ENCODE measurements at places on chromosomes 3 and 15.

- no peak for DNase-seq
Measured at GRCh38 chr15:78065973-78066946, 11.3 kb downstream of the TBC1D2B start.

DNA sequence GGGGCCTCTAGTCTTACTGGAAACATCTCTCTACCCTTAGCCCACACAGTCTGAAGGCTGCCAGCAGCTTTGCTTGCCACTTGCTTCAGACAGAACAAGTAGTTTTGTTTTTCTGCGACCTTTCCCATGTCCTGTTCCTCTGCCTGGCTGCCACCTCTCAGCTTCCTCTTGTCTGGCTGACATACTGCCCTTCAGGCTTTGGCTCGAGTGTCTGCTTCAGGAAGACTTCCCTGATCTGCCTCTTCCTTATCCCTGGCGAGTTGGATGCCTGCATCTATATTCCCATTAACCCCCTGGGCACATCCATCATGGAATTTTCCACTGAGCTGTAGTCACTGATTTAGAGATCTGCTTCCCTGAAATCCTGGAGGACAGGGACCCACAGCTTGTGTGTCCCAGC is 25.1 kb upstream of the CPNE9 start:
- DNase-seq, result no peak

- DNase-seq, result no peak
Measured at GRCh38 chr3:8891303-8891702, 72.0 kb downstream of the RAD18 start.

DNA sequence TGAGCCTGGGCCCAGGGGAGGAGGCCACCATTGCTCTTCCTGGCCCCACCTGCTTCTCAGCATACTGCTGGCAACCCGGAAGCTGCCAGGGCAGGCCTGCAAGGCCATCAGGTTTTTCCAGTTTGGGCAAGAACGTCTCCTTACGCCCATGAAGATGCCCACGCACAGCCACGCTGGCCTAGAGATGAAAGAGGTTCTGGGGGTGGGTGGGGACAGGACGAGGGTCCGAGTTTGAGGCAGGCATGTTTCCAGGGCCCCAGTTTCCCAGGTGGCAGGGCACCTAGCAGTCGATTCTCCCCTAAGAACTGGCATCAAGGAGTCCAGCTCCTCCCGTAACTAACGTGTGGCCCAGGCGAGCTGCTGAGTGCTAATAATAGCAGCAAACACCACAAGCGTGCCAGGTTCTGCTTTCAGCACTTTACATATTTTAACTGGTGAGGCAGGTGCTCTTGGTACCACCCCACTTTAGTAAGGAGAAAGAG is 45.8 kb downstream of the ZNF710 start:
- no peak for DNase-seq

GRCh38 chr3:194672876-194673275 is 885 bp upstream of the LSG1 start:
- DNase-seq, result no peak

DNA sequence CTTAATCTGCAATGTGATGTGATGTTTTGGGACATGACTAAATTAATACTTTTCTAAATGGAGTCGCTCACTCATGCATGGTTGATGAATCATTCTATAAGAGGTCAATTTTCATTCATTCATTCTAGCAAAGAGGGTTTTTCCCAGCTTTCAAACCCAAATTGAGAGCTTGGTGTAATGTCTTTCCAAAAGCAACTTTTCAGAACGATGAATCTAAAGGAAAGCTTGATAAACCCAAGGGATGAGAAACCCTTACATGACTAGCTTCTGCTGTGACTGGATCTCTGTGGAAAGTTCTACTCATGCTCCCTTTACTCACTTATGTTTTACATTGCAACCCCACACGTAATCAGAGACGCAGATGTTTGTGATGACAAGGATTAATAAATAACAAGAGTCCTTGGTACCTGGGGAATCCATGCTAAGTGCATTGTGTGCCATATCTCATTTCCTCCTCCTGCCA is 47.7 kb downstream of the PDZRN3 start:
- no peak for DNase-seq

GRCh38 chr3:128431803-128432300 is 34.8 kb downstream of the DNAJB8 start:
- no peak for DNase-seq

GRCh38 chr3:185930393-185931107 is 7.3 kb downstream of the TRA2B start:
- DNase-seq, result no peak

DNA sequence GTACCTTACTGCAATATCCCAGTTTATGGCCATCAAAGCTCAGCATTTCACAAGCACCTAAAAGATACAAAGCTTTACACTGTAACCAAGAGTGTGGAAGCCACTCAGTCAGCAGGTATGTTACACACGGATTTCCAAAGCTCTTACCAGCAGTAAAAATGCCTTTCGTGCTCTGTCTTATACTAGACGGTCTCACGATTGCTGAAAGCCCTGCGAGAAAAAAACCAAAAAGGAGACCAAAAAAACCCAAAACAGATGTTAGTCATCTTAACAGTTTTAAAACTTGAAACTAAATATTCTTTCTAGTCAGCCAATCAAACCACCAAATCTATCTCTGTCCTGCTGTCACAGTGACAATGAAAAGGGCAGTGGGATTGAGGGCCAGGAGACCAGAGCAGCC is 39.0 kb downstream of the TAMM41 start:
- no peak for DNase-seq

DNA sequence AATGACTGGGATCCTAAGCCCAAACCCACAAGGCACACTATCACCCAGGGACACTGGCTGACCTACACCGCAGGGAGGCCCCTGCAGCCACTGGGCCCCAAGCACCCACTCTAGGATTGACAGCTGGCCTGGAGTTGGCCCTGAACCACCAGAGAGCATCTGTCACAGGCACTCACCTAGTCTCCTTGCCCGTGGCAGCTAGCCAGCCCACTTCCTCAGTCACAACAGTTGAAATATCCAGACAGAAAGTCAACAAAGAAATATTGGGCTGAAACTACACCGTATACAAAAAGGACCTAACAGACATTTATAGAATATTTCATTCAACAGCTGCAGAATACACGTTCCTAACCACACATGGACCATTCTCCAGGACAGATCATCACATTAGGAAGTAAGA is 5.2 kb upstream of the SPINK8 start:
- no peak for DNase-seq

DNA sequence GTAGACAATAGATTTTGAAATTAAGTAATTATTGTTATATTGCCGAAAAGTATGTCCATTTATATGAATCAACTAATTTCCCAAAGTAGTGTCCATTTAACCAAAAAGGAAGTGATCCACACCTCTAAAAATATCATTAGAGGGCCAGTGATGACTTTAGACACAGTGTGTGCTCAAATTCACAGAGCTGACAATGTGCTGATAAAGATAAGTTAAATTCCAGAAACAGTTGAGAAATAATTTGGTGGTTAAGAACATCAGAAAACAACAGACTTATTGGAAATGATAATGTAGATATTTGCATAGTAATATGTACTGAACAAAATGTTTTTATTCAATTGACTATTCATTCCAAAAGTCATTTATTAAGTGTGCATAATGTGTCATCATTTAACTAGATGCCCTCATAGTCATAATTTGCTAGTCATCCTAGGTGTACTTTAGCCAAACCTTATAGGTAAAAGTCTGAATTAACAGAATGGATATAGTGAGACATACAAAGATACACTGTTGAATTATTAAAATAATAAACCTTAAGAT is 230.2 kb upstream of the ADAMTS9 start:
- no peak for DNase-seq

GRCh38 chr3:163056874-163057497 is 1560.4 kb downstream of the OTOL1 start:
- DNase-seq, result peak; percentile 50

DNA sequence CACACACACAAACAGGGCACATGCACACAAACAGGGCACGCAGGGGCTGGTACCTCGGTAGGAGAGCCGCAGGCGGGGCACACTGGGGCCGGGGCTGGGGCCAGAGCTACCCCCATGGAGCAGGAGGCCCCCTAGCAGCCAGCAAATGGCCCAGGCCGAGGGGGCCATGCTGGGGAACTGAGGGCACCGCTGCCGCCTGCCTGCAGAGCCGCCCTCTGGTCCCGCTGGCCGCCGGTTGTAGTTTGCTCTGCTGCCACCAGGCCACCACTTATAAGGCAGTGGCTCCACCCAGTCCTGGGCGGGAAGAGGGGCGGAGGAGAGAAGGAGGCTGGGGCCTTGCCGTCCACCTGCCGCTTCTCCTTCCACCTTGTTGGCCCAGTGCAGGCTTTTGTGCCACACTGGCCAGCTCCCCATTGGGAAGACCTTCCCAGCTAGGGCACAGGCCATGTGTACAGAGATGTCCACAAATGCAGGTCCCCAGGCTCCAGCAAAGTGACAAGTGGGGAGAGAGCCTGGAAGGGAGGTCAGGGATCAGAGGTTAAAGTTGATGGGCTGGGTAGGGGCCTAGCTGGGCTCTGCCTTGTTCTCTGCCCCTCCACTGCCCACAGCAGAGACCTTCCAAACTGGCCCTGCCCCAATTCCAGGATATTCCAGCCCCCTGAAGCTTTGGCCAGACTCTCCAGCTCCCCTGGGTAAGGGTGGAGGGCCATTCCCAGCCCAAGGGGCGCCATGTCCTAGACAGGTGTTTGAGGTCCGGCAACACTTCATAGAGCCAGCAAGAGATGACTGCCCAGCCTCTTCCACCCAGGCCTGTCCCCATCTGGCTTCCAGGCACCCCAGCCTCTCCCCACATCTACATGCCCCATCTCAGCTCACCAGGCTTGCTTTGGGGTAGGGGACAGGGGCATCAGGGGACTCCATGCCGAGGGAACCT is at the start of gene SEMA3G:
TSS of gene SEMA3G (minus strand) at position 244 of the 934 bp plus-strand sequence. CDS start at position 168, 76 bp downstream.
- no peak for DNase-seq

DNA sequence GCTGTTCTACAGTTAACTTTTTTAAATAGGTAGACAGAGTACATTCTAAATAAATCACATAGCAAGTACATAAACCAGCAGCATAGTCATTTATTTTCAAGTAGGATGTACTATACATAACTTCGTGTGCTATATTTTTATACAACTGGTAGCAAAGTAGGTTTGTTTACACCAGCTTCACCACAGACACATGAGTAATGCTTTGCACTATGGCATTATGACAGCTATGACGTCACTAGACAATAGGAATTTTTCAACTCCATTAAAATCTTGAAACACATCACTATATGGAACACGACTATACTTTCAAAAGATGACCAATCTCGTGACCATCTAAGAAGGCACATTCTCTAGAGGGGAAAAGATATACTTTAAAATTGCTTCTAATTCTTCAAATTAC is 3.5 kb downstream of the TEX55 start:
- no peak for DNase-seq

DNA sequence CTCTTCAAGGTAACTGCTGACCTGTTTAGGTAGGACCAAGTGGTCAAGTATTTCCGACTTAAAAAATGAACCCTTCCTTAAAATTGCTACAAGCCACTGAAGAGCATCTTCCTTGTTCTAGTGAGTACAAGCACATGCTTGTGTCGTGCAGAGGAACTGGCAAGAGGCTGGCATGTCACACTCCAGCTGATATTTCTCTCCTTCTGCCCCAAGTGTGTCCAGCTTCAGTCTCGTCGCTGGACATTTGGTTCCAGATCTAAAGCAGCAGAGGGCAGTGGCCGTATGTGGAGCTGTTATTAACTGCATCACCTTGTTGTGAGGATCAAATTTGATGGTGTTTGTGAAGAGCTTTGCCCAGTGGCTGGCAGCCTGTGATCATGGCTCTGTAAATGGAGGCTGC is 10.0 kb downstream of the RBP2 start:
- DNase-seq, result no peak

DNA sequence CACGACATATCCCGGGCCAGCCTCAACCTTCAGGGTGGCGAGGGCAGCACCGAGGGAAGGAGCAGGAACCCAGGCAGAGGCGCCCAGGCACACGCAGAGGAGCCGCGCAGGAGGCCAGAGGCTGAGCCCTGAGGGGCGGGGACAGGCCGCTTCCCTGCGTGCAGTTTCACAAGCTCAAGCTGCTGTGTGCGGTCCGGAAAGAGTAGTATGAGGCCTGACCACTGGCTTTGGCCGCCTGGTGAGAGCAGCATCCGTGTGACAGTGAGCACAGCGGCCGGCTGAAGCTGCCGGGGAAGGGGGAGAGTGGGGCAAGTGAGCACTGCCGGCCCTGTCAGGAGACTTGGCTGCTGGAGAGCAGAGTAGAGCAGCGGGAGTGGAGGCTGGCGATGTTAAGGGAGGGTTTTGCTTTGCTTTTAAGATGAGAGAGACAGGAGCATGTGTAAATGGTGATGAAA is 8.7 kb downstream of the ZDHHC19 start:
- DNase-seq, result no peak

DNA sequence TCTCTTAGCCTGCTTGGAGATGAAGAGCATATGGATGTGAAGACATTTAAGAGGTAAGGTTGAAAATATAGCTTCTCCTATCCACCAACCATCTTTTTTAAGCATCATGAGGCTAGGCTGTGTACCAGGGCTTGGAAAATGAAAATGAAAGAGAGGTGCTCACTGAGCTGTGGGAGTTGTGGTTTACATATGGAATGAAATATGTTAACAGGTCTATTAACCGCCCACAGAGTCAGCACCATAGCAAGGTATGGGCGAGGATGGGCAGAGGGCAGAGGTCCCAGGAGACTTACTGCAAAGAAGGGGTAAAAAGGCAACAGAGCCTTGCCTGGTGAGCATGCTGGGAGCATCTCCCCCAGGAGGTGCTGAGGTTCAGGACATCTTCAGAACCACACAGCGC is 273.1 kb downstream of the GABRG3 start:
- no peak for DNase-seq

DNA sequence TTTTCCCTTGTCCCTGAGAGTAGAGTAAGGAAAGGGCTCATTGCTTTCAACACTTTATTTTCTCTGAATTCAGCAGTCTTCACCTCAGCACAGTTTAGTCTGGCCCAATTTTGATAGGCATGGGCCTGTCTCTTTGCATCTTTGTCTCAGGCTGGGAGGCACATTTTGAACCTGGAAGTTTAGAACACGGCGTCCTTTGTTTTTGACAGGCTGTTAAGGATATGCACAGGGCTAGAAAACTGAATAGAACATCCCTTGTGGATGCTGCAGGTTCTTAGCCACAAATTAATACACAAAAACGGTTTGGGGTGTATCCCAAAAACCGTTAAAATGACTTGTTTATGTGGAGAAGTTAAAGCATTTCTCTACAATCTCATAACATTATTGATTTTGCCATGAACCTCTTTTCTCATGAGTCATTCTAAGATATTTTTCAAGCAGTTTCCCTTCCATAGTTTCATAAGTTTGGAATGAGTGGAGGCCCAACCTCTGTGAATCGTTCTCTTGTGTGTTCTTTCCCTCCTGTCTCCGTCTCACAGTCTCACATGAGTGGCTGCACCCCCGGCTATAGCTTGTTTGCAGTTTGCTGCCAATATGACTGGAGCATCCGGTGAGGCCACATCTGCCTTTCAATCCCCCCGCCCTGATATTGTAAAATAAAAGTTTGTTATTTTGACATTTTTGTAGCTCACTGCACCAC is 192.9 kb upstream of the EIF1B start:
- DNase-seq, result no peak

All from NCI-H2081 treated with DMSO at 0.1 percent for 48 hours (cell line).